ENCODE measurements at places on chromosomes 2 and 18.

- DNase-seq: no peak
Observed at GRCh38 chr2:99694331-99694730, 204.5 kb upstream of the REV1 start.

DNA sequence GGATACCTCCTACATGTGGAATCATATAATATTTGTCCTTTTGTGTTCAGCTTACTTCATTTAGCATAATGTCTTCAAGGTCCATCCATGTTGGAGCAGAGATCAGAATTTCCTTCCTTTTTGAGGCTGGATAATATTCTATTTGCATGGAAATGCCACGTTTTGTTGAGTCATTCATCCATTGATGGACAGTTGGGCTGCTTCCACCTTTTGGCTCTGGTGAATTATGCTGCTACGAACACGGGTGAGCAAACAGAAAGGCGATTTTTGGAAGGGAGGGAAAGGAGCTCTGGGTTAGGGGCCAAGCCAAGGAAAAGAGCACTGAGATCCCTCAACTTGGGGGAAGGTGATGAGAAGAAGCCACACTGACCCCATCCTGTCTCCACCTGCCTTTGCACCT is 260.5 kb downstream of the TNS1 start:
- DNase-seq: no peak

DNA sequence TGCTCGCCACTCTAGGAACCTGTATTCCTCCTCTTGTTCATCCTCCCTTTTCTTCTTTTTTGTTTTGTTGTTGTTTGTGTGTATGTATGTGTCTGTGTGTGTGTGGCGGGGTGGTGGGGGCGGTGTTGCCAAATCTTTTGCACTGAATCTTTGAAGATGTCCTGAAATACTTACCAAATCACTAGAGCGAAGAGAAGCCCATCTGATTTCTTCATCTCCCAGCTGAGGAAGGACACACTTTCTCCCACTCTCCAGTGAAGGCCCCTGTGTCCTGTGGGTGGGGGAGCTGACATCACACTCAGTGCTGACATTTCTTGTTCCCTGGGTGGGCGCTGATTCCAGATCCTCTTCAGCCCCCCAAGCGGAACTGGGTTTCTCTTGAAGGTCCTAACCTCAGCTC is 74.5 kb downstream of the NEDD4L start:
- no peak for DNase-seq

DNA sequence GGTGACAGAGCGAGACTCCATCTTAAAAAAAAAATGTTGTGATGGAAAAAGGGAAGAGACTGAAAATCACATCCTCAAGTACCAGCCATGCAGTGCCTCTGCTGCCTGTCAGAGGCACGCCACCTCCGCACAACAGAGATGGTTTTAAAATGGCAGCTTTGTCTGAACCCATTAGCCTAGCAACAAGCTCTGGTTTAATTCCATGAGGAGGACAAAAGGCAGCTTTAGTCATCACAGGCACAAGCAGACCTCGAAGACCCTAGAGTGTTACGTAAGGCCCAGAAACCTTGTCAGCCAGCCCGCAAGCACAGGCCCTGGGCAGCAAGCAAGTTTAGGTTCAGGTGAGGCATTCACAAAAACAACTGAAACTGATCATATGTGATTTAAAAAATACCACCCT is 10.4 kb downstream of the LCT start:
- DNase-seq: no peak

DNA sequence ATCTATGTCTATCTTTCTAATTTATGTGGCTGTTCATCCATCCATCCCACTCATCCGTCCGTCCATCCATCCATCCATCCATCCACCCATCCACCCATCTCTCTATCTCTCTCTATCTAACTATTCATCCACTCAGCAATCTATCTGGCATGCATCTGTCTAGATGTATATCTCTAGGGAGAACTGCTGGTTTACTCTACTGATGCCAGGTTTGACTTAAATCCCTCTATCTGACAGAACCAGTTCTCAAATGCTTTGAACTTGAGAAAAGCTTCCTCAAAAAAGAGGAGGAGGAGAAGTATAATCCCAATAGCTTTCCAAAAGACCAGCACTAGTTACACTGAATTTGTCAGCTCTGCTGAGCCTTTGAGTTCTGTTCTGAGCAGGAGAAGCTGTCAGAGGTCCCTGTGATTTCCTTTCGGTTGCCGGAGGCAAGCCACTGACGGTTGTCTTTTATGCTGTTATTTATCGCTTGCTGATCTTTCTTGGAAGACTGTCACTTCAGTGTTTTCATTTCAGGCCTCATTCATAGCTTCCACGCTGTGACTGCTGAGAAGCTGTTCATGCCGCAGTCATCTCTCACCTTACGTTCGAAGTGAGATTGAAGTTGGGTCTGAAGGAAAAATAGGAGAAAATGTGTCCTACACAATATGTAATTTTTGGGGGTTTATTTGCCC is 129.4 kb upstream of the UXS1 start:
- DNase-seq: no peak

DNA sequence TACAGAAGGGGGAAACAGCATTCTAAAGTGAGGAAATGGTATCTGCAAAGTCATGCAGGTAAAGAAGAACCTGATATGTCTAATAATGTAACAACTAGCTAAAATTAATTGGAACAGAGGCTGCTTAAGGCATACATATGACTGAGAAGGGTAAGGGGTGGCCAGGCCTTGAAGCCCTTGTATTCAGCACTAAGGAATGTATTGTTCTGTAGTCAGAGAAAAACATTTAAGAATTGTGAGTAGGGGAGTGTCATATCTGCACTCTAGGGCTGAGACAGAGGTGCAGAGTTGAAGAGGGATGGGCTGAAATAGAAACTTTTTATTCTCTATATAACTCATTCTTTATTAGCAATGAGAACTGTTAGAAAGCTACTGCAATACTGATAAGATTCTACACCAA is 145.5 kb upstream of the CHAC2 start:
- no peak for DNase-seq

GRCh38 chr2:36456227-36457175 is 100.9 kb downstream of the CRIM1 start:
- peak; percentile 81 for DNase-seq

- peak; percentile 40 for DNase-seq
Observed at GRCh38 chr2:88212251-88212790, 42.2 kb downstream of the THNSL2 start.

DNA sequence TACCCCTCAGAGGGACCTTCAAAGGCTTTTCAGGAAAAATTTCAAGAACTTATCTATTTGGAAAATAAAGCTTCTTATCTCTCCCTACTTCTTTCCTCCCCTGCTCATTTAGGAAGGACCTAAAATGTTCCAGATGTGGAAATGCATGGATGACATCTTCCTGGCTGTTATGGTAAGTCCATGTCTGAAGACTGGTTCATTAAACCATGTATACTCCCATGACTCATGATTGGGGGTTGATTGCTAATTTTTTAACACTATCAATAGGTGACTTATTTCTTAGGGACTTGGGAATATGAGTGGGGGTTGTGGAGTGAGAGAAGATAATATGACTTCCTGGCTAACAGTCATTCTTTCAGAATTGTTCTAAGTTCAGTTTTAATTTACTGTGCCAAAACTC is 104.0 kb upstream of the PARD3B start:
- no peak for DNase-seq

DNA sequence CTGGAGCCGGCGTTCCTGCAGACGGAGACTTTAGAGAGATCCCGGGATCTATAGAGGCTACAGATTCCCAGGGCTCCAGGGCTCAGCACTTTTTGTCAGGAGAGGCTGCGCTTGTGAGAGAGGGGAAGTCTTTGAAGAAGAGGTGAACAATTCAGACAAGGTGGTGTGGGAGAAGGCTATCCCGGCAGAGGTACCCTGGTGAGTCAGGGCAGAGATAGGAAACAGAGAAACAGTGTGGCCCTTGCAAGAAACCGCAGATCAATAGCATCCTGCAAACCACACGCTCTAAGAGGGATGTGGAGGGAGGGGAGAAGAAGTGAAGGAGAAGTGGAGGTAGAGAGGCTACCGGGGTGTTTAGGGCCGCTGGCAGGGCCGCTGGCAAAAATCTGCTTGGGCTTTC is 160.5 kb upstream of the APCDD1 start:
- DNase-seq: no peak

GRCh38 chr2:232885264-232885961 is 15.3 kb downstream of the SNORC start:
- DNase-seq: no peak

DNA sequence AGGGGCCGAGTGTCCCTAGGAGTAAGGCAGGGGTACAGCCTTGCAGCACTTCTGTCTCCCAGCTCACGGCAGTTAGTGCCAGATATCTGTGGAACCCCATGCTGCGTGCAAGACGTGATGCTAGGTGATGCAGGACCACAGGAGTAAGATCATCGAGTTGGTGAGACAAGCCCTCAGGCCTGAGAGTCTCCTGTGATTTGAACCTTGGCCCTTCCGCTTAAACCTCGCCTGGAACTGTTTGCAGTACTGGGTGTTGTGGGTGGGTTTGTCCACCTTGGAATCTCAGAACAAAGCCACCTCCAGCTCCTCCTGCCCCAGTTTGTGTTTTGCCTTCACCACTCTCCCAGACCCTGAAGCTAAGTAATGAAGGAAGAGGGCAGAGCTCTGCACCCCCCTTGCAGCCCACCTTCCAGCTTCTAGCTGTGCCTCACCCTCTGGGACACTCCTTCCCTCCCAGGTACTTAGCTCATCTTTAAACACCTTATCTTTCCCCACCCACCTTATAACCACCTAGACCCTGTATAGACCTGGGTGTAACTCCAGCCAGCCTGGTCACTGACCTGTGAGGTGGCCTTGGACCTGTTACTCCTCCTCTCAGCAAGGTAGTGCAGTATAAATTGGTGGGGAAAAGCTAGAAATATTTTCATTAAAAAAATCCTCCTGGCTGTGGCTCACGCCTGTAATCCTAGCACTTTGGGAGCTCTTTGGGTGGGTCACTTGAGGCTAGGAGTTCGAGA is 6.6 kb downstream of the CNNM4 start:
- DNase-seq: no peak

GRCh38 chr18:55779691-55780585 is 191.9 kb upstream of the TCF4 start:
- DNase-seq: peak; percentile 79

- DNase-seq: no peak
Observed at GRCh38 chr2:100248044-100248330, 74.3 kb downstream of the LONRF2 start.

DNA sequence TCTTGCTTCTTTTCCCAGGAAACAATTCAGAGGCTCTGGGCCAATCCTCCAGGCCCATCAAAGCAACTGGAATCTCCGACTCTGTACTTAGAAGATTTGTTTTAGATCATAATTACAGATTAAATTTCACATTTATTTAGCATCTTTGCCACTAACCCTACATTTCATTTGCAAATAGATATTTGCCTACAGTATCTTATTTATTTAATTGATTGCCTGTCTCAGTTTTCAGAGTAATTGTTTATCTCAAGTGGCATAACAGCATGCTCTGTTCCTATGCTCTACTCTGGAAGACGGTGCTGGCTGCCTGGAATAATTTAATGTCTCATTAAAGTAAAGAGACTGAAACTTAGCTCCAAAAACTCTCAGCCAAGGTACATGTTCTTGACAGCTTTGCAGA is 213.4 kb downstream of the HNMT start:
- no peak for DNase-seq

DNA sequence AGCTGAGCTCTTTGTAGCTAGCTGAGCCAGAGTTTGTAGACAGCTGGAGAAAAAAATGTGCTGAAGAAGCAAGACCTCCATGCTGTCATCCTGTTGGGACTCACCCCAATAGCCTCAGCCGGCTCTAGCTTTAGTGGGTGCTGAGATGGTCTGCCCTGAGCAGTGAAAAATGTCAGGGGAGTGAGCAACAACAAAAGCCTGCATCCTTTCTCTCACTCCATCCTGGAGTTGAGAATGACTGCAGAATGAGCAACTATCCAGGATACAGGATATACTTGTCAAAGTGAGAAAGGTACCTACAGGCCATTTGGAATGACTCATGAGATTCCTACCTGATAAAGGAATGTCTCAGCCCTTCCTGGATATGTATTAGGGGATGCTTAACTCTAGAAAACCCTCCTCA is 146.1 kb upstream of the DLX2 start:
- no peak for DNase-seq

DNA sequence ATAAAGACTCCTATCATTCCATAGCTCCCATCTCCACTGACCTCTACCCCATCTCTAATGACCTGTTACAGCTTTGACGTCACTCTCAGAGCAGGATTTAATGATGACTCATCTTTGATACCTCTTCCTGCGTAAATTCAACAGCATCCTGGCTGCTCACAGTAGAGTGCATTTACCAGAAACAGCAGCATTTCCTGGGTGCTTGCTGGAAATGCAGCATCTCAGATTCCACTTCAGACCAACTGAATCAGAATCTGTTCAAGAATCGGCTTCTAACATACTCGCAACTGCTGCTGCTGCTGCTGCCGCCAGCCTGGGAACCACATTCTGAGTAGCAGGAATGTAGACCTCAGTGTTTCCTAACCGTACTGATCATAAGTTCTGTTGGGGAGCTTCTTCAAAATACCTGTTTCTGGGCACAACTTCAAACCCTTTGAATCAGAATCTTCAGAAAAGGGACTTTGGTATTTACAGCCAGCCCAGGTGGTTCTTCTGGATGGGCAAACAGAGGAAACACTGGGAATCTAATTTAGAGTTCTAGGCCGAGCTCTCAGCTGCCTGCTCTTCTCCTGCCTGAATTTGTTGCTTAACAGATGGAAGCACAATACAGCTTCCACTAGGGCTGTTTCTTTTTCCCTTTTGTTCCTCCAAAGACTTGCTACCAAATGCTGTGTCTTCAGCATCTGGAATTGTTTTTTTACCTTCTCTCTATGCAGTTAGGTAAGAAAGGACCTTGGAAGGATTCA is 241.4 kb downstream of the NCKAP5 start:
- no peak for DNase-seq

DNA sequence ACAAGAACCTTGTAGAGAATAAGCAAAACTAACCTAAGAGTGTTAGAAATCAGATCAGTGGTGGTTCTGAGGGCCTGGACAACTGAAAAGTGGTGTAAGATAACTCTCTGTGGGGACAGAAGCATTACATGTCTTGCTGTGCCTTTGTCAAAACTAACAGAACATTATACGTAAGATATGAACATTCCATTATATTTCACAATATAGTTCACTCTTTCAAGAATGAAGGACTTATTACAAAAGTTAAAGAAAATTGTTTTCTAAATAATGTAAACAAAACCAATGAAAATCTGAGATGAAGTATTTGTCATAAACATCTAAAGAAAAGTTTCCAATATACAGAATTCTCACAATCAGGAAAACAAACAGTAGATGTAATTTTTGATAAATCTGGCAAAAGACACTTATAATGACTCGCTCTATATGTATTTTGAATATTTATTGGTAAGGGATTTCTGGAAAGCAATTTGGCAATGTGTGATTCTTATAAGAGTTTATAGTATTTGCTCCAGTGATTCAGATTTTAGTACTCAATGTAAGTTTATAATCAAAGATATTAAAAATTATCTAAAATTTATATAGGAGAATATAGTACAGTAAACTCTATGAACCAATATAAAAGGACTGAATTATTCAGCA is 258.4 kb downstream of the CD226 start:
- DNase-seq: peak; percentile 81

GRCh38 chr18:68467957-68468356 is 247.0 kb downstream of the TMX3 start:
- DNase-seq: no peak

- DNase-seq: no peak
Observed at GRCh38 chr18:37570336-37570930, 4.8 kb upstream of the CELF4 start.

Measured in adipocyte (in vitro differentiated cells).